Mucosa of descending colon (tissue), 3 donors: ENCODE measurements at places on chromosomes 7 and 10. TPM values are rescaled to one million over a fixed set of nuclear protein-coding genes. Genes with fewer than 3 reads are reported as not detected.

The AKR1C3 gene
- 384 TPM for total RNA-seq

The NPC1L1 gene
- 0.12 TPM for total RNA-seq

The FBXO24 gene
- total RNA-seq = 0.48 TPM

The HOXA2 gene
- total RNA-seq = 4.3 TPM

The CAMK2B gene
- 0.87 TPM for total RNA-seq

The PDSS1 gene
- 16.0 TPM for total RNA-seq

The ITGB8 gene
- total RNA-seq = 9.3 TPM

The SYNPO2L gene
- total RNA-seq = not detected

The ZNF775 gene
- total RNA-seq = 10.9 TPM

The GRM8 gene
- 9.2 TPM for total RNA-seq

The CLEC2L gene
- total RNA-seq = not detected
